Lower lobe of right lung (tissue), 2 donors: ENCODE measurements at places on chromosomes 6 and 20.

GRCh38 chr20:50903353-50904051 lies 27.7 kb downstream of the ADNP start:
- no peak for DNase-seq

DNA sequence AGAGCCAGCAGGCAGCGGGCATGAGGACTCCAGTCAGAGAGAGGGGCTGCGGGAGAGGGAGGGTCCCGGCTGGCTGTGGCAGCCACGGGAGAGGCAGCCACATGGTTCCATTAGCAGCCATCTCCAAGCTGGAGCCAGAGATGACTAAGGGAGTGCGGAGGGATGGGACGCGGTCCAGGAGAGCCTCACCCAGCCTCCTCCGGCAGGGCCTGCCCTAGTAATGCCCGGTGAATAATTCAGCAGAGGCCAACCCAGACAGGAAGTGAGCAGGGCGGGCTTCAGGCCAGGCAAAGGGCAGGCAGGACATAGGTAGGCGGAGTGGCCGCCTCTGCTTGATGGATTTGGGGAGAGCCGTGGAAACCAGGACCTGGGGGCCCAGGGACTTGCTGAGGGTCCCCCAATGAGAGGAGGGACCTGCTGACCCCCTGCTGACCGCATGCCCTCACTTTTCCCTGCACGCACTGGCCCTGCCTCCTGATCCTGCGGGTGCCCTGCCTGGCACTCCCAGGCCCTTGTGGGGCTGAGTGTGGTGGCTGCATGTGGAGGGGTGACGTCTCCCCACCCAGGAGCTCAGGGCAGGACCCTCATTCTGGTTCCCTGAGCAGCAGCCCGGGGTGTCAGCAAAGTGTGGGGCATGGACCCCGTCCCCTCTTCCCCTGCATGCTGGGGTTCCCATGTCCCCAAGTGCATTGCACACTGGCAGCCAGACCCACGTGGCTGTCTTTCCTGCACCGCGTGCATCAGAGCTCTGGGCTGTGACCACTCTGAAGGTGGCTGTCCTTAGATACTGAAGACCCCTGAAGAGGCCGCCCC lies 51.8 kb upstream of the SLCO4A1 start:
- no peak for DNase-seq

GRCh38 chr6:150248300-150248699 lies 105.5 kb downstream of the PPP1R14C start:
- no peak for DNase-seq

GRCh38 chr6:32244946-32245398 lies 21.1 kb upstream of the NOTCH4 start:
- peak; percentile 83 for DNase-seq

DNA sequence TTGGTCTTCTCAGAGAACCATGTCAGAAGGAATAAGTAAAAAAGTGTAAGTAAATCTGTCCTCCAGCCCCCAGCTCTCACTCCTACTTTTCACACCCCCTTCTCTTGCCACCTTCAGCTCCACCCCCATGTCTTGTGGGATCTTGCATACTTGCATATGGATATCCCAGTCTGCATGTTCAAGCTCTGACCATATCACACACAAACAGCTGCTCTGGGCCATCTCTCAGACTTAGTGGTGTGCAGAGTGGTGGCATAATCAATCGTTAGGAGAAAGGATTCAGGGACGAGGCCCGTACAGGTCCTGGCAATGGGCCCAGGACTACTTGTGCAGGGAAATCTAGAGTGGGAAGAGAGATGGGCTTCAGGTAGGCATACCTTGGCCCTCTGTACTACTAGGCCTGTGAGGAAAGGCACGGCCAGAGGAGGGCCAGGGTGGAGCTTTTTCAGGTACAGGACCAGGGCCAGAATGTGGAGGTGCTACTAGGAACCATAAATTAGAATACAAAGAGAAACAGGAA lies 112.0 kb upstream of the SGK1 start:
- no peak for DNase-seq

DNA sequence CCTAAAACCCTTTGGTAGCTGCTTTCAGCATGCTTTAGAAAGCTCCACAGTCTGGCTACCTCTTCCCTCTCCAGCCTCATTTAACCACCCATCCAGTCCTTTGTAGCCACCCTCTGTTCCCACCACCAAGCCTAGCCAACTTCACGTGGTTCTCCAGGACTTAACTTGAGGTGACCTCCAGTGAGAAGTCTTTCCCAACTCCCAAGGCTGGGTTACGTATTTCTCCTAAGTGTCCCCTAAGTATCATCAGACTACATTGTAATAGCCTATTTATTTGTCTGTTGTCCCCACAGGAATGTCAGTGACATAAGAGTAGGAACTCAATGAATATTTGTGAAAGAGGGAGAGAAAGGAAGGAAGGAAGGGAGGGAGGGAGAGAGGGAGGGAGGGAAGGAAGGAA lies 431.9 kb upstream of the JARID2 start:
- DNase-seq: no peak

DNA sequence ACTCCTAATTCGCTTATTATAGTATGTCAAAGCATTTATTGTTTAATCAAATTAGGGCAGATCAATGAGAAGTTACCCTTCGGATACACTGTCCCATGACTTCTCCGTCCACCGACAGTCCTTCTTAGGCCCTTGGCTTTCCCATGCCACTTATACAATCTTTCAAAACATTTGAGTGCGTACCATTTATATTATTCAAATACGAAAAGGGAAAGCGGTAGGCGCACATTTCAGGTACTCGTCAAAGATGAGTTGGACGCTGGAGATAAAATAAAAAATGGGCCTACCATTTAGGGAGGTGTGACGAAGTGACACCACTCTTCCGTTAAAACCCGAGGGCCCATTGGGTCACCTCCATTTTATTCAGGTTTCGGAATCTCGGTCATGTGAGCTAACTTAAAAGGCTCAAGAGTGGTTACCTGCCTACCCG lies 542 bp upstream of the AFG1L start:
- no peak for DNase-seq

GRCh38 chr6:166274739-166275370 lies 33.3 kb downstream of the PRR18 start:
- no peak for DNase-seq

DNA sequence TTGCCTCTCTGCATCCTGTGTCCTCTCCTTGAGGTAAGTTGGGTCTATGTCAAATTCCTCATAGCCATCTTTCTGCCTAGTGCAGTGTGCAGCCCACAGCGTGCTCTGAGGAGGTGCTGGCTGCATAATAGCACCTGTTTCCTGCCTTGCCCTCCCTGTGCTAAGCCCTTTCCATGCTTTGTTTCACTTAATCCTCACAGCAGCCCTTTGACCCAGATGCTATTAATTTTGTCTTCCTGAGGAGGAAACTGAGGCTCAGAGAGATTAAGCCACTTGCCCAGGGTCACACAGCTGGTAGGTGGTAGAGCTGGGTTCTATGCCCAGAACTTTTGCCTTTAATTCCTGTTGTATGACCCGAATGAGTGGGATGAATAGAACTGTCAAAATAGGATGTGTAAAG lies 13.5 kb downstream of the FAM83D start:
- no peak for DNase-seq

- no peak for DNase-seq
Observed at GRCh38 chr6:80940571-80940970, 811.9 kb downstream of the TENT5A start.

GRCh38 chr20:40806929-40807820 lies 118.1 kb upstream of the MAFB start:
- no peak for DNase-seq

- DNase-seq: no peak
Observed at GRCh38 chr20:18727032-18727508, 86.5 kb upstream of the SCP2D1 start.

GRCh38 chr6:77463861-77464494 lies 687 bp upstream of the HTR1B start:
- DNase-seq: peak; percentile 41

GRCh38 chr6:120569714-120570113 lies 764.6 kb downstream of the TBC1D32 start:
- no peak for DNase-seq

GRCh38 chr6:35583893-35584688 lies 71.4 kb upstream of the TULP1 start:
- no peak for DNase-seq

GRCh38 chr20:15867899-15868298 lies 705.3 kb downstream of the KIF16B start:
- no peak for DNase-seq

- no peak for DNase-seq
Observed at GRCh38 chr20:6735942-6736845, 31.3 kb upstream of the BMP2 start.

- no peak for DNase-seq
Observed at GRCh38 chr6:139418481-139419132, 44.2 kb upstream of the CITED2 start.

DNA sequence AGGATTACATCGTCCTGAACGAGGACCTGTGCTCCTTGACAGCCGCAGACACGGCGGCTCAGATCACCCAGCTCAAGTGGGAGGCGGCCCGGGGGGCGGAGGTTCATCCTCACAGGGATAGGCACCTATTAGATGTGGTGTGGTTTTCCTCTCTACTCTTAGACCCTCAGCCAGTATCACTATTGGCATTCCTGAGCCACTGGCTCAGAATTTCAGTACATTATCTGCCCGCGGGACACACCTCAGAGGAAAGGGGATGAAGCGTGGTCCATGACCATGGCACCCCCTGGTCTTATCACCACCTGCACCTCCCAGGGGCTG lies 34.6 kb upstream of the HLA-G start:
- no peak for DNase-seq

DNA sequence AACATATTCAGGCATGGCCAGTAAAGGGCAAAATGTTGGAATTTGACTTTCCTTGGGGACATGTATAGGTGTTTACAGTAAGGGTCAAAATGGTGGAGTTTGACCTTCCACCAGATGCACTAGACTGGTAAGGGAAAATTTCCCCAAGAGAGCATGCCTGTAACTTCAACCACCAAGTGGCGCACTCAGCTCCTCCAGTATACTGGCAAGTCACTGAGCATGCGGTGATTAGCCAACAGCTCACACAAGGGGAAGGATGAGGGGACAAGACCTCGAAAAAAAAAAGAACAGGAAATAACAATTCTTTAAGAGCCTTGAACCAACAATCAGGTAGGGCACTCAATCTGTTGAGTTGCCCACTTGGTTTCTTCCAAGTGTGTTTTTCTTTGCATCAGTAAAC lies 140.9 kb downstream of the EYS start:
- DNase-seq: no peak

- DNase-seq: no peak
Observed at GRCh38 chr20:8646033-8646441, 422.9 kb upstream of the PLCB4 start.

GRCh38 chr6:3386374-3386857 lies 70.4 kb downstream of the SLC22A23 start:
- no peak for DNase-seq
